Sigmoid colon (tissue), 7 donors: ENCODE measurements at places on chromosomes 11 and 22. TPM values are rescaled to one million over a fixed set of nuclear protein-coding genes. Genes with fewer than 3 reads are reported as not detected.

GRCh38 chr22:47370448-47371262 is 608.2 kb downstream of the TBC1D22A start:
- H3K4me1 ChIP-seq = no peaks in the 10 kb centered on the region
- no peaks in the 10 kb centered on the region for H3K36me3 ChIP-seq
- H3K27me3 ChIP-seq = no peaks in the 10 kb centered on the region
- no peak for DNase-seq

DNA sequence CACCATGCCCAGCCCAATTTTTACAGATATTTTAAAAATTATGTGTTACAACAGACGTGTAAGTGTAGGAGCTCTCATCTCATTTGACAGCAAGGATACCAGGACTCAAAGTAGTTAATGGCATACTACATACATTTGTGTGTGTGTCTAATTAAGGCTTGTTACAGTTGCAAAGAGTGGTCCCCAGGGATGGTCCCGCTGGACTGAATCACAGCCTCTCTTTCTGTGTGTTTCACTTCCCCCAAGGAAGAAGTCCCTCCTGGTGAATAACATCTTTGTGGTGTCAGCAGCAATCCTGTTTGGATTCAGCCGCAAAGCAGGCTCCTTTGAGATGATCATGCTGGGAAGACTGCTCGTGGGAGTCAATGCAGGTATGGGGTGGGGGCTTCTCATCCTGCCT is 17.2 kb downstream of the SLC2A11 start:
- no peak overlapping the region for H3K4me3 ChIP-seq
- H3K4me1 ChIP-seq = no peaks in the 10 kb centered on the region
- no peak overlapping the region for H3K27ac ChIP-seq
- DNase-seq = no peak
- H3K36me3 ChIP-seq = peaks cover 17% of the 10 kb centered on the region

The MED17 gene
- total RNA-seq = 28.9 TPM

The OR51A7 gene
- total RNA-seq = not detected

The APOA5 gene
- not detected for total RNA-seq

The PTPMT1 gene
- total RNA-seq = 100.0 TPM
